ELR (cell line): ENCODE measurements at places on chromosomes 5 and 9.

DNA sequence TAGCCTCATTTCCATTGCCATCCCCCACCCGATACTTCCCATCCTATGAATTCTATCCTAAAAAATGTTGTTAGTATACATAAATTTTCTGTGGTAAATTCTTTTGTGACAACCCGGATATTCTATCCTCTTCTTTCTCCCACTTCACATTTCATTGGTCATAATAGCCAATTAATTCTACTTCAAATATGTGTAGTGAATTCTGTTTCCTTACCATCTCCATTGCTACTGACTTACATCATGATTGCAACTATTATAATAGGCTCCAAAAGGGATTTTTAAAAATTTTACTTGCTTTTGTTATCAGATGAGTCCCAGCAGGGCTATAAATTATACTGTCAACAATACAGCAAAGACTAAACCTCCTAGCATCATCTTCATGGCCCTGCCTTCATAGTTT lies 1326.8 kb downstream of the PTPRD start:
- no peak for DNase-seq

DNA sequence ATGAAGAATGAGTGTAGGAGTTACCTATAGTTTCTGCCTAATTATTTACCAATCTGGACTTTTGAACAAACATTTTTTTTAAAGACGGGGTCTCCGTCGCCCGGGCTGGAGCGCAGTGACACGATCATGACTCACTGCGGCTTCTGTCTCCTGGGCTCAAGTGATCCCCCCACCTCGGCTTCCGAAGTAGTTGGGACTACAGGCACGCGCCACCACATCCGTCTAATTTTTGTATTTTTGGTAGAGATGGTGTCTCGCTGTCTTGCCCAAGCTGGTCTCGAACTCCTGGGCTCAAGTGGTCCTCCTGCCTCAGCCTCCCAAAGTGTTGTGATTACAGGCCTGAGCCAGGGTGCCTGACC lies 1.5 kb downstream of the CTNNA1 start:
- DNase-seq: peak; percentile 68

- no peak for DNase-seq
Measured at GRCh38 chr9:93636172-93636661, 59.8 kb downstream of the PHF2 start.

DNA sequence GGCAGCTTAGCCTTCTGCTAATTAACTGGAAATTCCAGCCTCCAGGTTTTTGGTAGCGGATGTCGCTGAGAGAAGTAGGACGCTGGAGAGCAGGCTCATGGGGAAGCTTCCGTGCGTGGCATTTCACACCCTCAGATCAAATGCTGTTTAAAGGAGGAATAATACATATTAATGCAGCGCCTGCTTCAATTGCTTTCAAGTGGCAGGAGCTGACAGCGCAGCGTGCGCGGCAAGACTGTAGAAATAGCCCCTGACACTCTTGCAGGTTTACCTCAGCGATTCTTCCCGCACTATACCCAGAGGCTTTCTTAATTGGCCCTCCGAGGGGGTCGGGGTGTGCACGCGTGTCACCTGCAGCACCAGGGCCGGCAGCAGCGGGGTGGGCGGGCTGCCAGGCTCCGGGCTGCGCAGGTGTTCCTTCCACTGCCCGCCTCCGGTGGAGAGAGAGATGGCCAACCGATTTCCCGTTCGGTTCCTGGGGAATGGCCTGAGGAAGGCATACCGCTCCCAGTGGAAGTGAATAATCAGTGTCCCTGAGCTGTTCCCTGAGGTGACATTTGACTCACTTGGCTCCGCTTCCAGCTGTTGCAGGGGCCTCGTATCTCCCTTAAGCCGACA lies 427.9 kb downstream of the KCTD16 start:
- peak; percentile 2 for DNase-seq

DNA sequence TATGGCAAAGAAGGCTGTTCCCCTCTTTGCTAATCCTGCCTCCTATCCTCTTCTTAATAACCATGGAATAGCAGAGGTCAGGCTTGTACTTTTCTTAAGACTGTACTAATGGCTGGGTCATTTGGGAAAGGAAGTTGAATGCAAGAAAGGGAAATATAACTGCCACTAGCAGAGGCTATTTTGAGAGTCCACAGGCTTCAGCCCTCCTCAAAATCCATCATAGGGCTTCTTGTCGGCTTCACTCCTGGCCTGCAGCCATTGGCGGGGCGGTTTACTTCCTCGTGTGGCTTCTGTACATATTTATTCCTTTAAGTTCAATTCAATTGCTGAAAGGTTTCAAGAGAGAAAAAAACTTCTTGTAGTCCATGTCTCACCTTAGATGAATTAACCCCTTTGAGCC lies 2.8 kb upstream of the PARP8 start:
- DNase-seq: no peak

- DNase-seq: no peak
Measured at GRCh38 chr5:73612799-73613198, 13.2 kb upstream of the ARHGEF28 start.

DNA sequence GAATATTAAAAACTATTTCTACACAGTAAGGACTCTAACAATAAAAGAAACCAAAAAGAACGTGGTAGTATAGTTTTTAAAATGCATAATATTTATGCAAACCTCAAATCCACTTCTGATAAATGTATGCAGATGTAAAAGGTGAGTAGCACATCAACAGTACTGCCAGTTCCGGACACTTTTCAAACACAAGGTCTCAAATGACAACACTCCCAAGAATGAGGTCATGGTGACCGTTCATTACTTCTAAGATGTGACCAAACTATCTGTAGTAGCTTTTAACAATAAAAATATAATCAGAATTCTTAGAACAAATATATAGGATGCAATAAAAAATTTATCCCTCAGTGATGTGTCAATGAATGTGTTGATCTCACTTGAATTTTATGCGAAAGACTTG lies 238.7 kb upstream of the NREP start:
- no peak for DNase-seq

DNA sequence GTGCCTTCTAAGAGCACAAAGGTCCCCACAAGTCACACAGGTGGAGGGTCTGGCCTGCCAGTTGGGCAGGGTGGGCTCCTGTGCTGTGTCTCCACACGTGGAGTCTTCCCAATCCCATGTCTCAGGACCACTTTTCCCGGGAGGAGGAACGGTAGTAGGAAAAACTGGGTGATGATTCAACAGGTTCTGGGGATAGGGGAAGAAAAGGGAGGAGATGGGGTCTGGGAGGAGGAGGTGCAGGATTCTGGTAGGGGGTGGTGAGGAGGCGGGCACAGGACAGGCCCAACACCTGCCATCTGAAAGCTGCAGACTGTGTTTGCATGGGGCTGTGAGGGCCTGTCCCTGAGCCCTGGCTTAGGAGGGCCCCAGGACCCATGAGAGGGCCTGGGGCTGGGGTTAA lies 215.2 kb downstream of the HSPA4 start:
- no peak for DNase-seq

GRCh38 chr9:135448663-135449100 lies 30.9 kb upstream of the PPP1R26 start:
- no peak for DNase-seq

GRCh38 chr5:138354926-138355378 lies 2.5 kb downstream of the KDM3B start:
- peak; percentile 91 for DNase-seq

- no peak for DNase-seq
Measured at GRCh38 chr5:134153657-134154056, 23.1 kb downstream of the SKP1 start.

DNA sequence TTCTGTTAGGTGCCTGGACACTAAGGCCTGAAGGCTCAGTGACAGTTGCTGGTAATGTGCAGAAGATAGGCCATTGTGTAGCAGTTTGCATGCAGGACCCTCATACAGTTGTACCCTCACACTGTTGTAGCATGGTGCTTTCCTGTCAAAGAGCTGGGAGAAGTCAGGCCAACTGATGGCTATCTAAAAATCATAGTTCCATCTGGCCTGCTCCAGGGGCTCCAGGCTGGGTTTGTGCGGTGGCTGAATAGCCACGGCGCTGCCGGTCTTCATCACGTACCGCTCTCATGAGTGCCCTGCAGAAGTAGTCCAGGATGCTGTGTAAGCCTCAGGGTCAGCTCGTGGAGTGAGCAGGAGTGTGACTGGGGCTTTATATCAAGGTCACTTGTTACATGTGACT lies 12.2 kb downstream of the SECISBP2 start:
- DNase-seq: no peak
